ENCODE measurements at places on chromosomes 3 and 15.

- peak overlapping the region; percentile 99 for H3K27ac ChIP-seq
- H3K36me3 ChIP-seq = peaks cover 25% of the 10 kb centered on the region
- peak; percentile 50 for DNase-seq
- peaks cover 47% of the 10 kb centered on the region for H3K4me1 ChIP-seq
- no peaks in the 10 kb centered on the region for H3K27me3 ChIP-seq
- peak overlapping the region; percentile 98 for H3K4me3 ChIP-seq
Observed at GRCh38 chr3:19947549-19948225, 790 bp downstream of the RAB5A start.

DNA sequence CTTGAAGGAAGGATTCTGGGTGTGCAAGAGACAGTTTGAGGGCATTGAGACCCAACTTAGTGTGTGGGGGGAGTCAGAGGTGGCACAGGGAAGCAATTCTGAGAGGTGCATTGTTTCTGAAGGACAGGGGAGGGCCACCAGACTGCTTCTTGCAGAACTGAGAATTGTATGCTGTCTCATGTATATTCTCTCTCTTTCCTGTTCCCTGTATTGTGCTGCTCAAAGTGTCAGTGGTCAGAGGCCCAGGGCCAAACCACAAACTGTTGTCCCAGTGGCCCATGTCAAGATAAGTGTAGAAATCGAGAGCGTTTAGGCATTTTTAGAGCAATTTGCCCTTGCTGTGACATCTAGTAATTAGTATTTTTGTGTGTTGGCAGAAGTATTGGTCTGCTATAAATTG lies 567.1 kb downstream of the EDEM1 start:
- no peaks in the 10 kb centered on the region for H3K4me1 ChIP-seq
- no peak for DNase-seq
- no peaks in the 10 kb centered on the region for H3K27me3 ChIP-seq
- no peak overlapping the region for H3K27ac ChIP-seq
- H3K4me3 ChIP-seq = no peak overlapping the region

GRCh38 chr3:101478980-101479379 lies 34.0 kb downstream of the SENP7 start:
- H3K4me1 ChIP-seq = peaks cover 28% of the 10 kb centered on the region
- DNase-seq = no peak
- no peak overlapping the region for H3K4me3 ChIP-seq
- H3K27me3 ChIP-seq = no peaks in the 10 kb centered on the region
- H3K36me3 ChIP-seq = peaks cover 77% of the 10 kb centered on the region

GRCh38 chr15:60235951-60236710 lies 161.7 kb downstream of the ANXA2 start:
- no peak overlapping the region for H3K4me3 ChIP-seq
- no peaks in the 10 kb centered on the region for H3K36me3 ChIP-seq
- no peak for DNase-seq
- H3K27ac ChIP-seq = no peak overlapping the region
- peaks cover 6% of the 10 kb centered on the region for H3K4me1 ChIP-seq

GRCh38 chr3:50583897-50584296 lies 14.6 kb downstream of the HEMK1 start:
- DNase-seq = no peak
- peaks cover 86% of the 10 kb centered on the region for H3K4me1 ChIP-seq
- H3K27me3 ChIP-seq = no peaks in the 10 kb centered on the region
- H3K36me3 ChIP-seq = peaks cover 69% of the 10 kb centered on the region
- H3K27ac ChIP-seq = peak overlapping the region; percentile 85

DNA sequence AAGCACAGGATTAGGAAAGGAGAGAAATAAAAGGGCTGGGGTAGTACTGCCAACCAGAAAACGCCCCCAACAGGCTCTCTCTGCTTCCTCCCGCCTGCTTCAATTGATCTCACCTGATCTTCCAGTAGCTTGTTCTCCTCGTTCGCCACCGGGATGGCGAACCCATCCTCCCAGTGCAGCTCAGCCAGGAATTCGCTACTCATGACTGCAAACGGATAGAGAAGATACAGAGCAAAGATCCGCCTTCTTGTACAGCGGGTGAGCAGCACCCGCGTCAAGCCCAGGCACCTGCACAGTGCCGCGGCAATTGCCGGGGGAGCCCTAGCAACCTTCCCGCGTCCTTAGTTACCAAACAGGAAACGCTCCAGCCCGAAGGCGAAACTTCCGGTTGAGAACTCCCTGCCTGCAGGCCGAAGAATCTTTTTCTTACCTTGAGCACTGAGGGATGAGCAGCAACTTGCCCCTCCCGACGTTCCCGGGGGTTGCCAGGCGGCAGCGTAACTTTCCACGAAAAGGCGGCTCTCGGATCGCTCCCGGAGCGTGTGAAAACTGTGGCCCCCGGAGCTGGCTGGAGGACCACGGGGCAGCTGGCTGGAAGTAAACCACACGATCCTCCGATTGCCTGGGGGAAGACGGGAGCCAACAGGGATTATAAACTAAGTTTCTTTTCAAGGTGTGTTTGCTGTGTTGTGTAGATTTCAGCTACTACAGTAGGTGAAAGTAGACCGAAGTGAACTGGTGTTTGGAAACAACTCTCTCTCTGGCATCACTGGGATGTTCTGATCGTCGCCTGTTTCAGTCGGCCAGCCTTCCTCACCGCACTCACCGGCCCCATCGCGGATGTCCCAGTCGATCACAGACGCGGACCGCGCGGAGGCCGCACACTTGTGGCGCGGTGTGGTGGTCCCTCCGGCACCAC lies at the start of gene CCDC39:
Gene CCDC39, minus strand, starts transcription at position 312 of the 919 bp plus-strand sequence. Its CDS starts 109 bp downstream, at position 203.
- peaks cover 52% of the 10 kb centered on the region for H3K27me3 ChIP-seq
- H3K4me1 ChIP-seq = peaks cover 18% of the 10 kb centered on the region
- H3K27ac ChIP-seq = no peak within 1 kb of the TSS
- DNase-seq = peak; percentile 67

DNA sequence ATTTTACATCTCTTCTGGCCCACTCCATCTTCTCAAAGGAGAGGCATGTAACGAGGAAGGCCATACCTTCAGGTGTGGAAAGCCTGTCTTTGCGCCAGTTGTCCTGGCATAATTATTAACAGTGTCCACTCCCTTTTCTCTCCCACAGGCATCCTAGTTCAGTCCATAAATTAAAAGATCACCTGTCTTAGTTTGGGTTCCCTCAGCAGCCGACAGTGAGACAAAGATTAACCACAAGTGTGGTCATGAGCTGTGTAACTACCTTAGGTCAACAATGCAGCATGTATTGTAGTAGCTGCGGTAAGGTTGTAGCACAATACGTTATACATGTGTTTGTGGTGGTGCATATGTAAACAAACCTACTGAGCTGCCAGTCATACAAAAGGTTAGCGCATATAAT lies 103.3 kb upstream of the GALNT15 start:
- no peak overlapping the region for H3K4me3 ChIP-seq
- H3K4me1 ChIP-seq = no peaks in the 10 kb centered on the region
- DNase-seq = no peak
- no peak overlapping the region for H3K27ac ChIP-seq
- no peaks in the 10 kb centered on the region for H3K36me3 ChIP-seq

DNA sequence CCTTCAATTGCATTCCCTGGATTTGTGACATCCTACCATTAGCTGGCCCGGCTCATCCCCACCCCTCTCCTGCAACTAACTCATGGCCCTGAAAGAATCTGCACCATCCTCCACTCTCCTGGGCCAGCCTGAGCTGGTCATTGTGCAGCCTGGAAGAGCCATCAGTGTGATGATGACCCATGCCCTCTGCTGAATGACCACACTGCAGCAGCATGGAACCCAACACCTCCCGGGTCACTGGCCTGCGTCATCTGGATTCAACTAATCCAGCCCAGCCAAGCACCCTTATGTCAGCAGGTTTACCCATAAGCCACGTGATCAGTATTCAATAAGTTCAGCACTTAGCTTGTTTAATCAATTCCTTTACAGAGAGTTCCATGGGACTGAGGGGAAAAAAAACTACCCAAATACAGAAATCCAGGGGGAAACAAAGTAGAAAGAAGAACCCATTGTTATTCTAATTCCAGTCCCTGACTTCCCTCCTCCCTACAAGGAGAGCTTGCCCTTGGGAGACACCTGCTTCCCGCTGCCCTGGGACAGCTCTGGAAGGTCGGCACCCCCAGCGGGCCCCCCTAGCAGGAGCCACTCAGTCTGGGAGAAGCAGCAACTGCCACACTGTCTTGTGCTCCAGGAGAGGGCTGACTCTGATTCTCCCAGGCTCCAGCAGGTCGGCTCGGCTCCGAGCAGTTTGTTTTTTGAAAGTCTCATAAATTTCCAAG lies 309.1 kb upstream of the TLE3 start:
- no peaks in the 10 kb centered on the region for H3K4me1 ChIP-seq
- no peak overlapping the region for H3K4me3 ChIP-seq
- no peaks in the 10 kb centered on the region for H3K36me3 ChIP-seq
- no peak for DNase-seq

DNA sequence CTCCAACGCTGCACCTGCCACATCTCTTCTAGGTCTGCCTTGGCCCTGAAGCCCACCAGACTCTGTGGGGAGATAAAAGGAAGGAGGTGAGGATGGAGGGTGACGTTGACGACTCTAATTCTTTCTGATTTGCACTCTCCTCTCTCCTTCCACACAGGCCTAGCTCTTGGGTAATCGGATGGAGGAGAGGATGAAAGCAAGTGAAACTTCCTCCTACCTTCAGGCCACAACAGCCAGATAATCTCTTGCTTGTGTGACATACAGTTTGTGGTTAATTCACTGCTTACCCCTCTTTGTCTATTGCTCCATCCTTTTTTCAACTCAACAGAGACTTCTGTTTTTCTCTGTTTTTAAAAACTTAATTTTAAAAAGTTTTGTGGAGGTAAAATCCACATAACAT lies 208.1 kb downstream of the SV2B start:
- H3K36me3 ChIP-seq = peaks cover 2% of the 10 kb centered on the region
- H3K27ac ChIP-seq = peak overlapping the region; percentile 7
- no peak overlapping the region for H3K4me3 ChIP-seq
- peak; percentile 29 for DNase-seq
- peaks cover 29% of the 10 kb centered on the region for H3K27me3 ChIP-seq
- peaks cover 83% of the 10 kb centered on the region for H3K4me1 ChIP-seq

- H3K36me3 ChIP-seq = peaks cover 9% of the 10 kb centered on the region
- DNase-seq = no peak
- H3K4me3 ChIP-seq = no peak overlapping the region
- H3K4me1 ChIP-seq = peaks cover 32% of the 10 kb centered on the region
- no peaks in the 10 kb centered on the region for H3K27me3 ChIP-seq
Observed at GRCh38 chr3:177102553-177102952, 94.7 kb downstream of the TBL1XR1 start.

DNA sequence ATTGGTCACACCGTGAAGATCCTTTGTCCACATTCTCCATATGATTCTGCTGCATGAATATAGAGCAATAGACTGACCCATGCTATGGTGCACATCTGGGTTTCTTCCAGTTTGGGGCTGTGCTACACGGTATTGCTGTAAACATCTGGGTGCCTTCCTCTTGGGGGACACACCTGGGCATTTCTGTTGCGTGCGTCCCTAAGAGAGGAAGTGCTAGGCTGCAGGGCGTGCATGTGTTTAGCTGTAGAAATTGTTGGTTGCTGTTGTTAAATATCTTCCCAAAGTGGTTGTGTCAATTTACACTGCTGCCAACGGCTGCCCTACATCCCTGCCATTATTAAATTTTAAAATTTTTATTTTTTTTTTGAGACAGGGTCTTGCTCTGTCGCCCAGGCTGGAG lies 52.4 kb downstream of the NUP210 start:
- no peak for DNase-seq
- no peak overlapping the region for H3K4me3 ChIP-seq
- H3K27ac ChIP-seq = no peak overlapping the region
- H3K27me3 ChIP-seq = no peaks in the 10 kb centered on the region
- peaks cover 61% of the 10 kb centered on the region for H3K36me3 ChIP-seq

- peaks cover 12% of the 10 kb centered on the region for H3K36me3 ChIP-seq
- no peak overlapping the region for H3K4me3 ChIP-seq
- H3K27me3 ChIP-seq = no peaks in the 10 kb centered on the region
- H3K4me1 ChIP-seq = peaks cover 18% of the 10 kb centered on the region
- H3K27ac ChIP-seq = no peak overlapping the region
Observed at GRCh38 chr3:59290358-59290757, 240.5 kb upstream of the CFAP20DC start.

GRCh38 chr15:53324061-53324460 lies 435.4 kb downstream of the WDR72 start:
- no peaks in the 10 kb centered on the region for H3K36me3 ChIP-seq
- H3K4me1 ChIP-seq = no peaks in the 10 kb centered on the region
- H3K4me3 ChIP-seq = no peak overlapping the region
- DNase-seq = no peak
- no peak overlapping the region for H3K27ac ChIP-seq

DNA sequence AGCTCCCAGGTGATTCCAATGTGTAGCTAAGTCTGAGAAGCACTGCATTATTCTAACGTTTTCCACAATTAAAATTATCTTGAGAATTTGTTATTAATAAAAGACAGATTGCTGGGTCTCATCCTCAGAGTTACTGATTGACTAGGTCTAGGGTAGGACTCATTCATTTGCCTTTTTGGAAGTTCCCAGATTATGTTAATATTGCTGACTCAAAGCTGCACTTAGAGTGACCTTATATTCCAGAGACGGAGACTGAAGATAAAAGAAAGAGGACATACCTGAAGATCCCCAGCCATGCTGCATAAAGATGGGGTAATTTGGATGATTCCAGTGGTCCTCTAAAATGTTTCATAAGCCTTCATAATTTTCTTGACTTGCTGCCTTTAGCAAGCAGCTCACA lies 81.8 kb downstream of the PLSCR2 start:
- DNase-seq = no peak
- H3K36me3 ChIP-seq = no peaks in the 10 kb centered on the region
- H3K27ac ChIP-seq = no peak overlapping the region
- peaks cover 10% of the 10 kb centered on the region for H3K27me3 ChIP-seq

DNA sequence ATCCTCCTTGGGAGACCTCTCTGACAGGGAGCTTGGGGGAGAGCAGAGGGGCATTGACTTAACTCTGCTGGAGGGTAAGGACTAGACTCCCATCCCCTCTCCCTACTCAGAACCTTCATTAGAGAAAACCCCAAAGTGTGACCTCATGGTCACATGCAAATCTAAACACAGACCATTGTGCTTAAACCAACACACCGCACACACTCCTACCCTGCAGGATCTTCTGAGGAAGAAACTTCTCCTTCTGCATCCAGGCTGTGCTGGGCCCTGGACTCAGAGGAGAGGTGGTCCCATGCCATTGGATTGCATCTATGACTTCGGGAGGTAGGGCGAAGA lies 805 bp upstream of the PARP16 start:
- H3K4me1 ChIP-seq = peaks cover 37% of the 10 kb centered on the region
- H3K27me3 ChIP-seq = no peaks in the 10 kb centered on the region
- peak overlapping the region; percentile 80 for H3K4me3 ChIP-seq
- peak overlapping the region; percentile 90 for H3K27ac ChIP-seq

DNA sequence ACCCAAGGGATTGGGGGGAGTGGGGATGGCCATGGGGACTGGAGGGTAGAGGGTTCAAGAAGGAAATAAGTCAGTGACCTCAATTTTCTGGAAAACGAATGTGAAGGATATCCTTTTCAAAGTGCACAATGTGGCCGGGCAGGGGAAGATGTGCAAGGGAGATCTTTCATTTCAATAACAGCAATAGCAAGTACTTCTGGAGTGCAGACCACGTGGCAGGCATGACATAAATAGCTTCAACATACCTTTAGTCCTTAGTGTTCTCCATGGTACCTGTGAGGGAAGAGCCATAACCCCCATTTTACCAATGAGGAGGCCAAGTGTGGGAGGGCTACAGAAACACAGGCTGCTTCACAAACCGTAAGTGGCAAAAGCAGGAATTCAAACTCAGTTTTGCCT lies 138.7 kb downstream of the FOXP1 start:
- H3K4me3 ChIP-seq = peak overlapping the region; percentile 61
- H3K27ac ChIP-seq = peak overlapping the region; percentile 99
- DNase-seq = no peak
- H3K4me1 ChIP-seq = peaks cover 93% of the 10 kb centered on the region
- no peaks in the 10 kb centered on the region for H3K27me3 ChIP-seq

- DNase-seq = no peak
- H3K36me3 ChIP-seq = peaks cover 77% of the 10 kb centered on the region
- peak overlapping the region; percentile 80 for H3K27ac ChIP-seq
- no peaks in the 10 kb centered on the region for H3K27me3 ChIP-seq
Observed at GRCh38 chr3:183526838-183527427, 28.6 kb downstream of the KLHL6 start.

Data from activated CD4-positive, alpha-beta T cell treated with anti-CD3 and anti-CD28 coated beads, Interleukin-2, amount 10 ng/mL, durations not matched to agents 7 days and 5 days (primary cell).